Fibroblast of mammary gland (primary cell): ENCODE measurements at places on chromosomes 13 and 19.
A peak's percentile ranks its signal among the peaks of the same experiment; 100 is the strongest.

DNA sequence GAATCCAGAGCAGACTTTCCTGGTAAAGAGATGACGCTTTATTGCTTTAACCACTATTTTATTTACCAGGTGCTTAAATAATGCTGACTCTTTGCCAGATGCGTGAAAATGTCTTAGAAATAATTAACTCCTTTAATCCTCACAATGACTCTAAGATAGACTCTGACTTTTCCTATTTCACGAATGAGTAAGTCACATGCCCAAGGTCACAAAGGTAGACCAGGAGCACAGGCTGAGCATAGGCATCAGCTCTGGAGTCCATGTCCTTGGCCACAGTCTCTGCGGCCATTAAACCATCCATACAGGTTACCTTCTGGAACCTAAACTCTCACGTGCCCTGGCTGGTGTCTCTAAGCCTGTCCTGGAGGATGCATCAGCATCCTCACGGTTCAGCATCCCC is 87.3 kb downstream of the ERCC5 start:
- no peak for DNase-seq

DNA sequence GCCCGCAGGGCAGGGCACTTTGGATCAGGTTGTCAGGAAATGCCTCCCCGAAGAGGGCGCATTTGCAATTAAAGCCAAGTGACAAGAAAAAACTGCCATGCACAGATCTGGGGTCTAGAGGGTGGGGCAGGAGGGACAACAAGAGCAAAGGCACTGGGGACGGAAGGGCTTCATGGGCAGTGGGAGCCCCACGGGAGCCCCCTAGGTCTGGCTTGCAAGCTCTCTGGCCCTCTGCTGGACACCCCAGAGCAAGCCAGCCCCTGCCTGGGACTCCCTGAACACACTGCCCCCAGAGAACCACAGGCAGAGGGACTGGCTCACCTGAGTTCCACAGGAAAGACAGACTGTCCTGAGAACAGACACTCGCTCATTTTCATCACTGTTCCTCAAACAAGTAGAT is 30.2 kb upstream of the C19orf12 start:
- DNase-seq: no peak

- no peak for DNase-seq
These were observed 79.7 kb downstream of the ESD start for GRCh38 chr13:46717275-46717674.

GRCh38 chr19:38728752-38729541 is 15.3 kb downstream of the CAPN12 start:
- no peak for DNase-seq

- no peak for DNase-seq
These were observed 13.4 kb downstream of the ALOX5AP start for GRCh38 chr13:30748717-30749116.

- no peak for DNase-seq
These were observed 1612.3 kb upstream of the PRR20A start for GRCh38 chr13:55528434-55528833.

DNA sequence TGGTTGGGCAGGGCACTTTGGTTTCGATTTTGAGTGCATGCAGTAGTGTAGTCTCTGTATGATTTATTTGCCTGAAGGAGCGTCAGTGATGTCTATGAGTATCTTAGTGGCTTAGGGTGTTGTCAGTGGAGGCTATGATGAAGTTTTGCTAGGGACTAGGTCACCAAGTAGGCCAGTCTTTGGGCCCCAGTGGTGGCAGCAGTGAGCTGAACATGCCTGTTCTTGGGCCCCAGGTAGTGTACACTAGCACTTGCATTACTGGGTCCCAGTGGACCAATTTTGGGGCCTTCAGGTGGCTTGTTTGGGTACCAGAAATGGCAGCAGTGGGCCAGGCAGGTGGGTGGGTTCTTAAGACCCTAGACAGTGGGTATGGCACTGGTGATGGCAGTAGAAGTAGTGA is 598.7 kb upstream of the SPRY2 start:
- no peak for DNase-seq

GRCh38 chr19:14814982-14815652 is 19.9 kb downstream of the OR7A5 start:
- DNase-seq: no peak

DNA sequence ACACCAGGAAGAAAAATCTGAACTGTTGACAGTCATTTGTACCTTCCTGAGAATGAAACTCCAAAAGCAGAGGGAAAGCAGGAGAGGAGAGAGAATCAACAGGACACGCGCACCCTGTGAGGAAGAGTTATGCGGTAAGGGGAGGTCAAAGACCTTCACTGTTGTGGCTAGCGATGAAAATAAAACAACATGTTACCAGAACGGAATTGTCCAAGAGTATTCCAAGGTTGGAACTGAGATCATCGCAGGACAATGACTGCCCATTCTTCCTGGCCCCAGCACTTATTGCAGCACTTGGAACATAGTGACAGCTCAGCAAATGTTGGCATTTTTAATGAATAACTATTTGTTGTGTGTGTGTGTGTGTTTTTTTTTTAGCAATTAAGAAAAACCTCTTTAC is 176.0 kb upstream of the TSC22D1 start:
- no peak for DNase-seq

GRCh38 chr13:109602356-109602755 is 184.0 kb downstream of the IRS2 start:
- DNase-seq: peak; percentile 7

GRCh38 chr19:13195678-13196077 is 45.5 kb downstream of the IER2 start:
- no peak for DNase-seq

- DNase-seq: peak; percentile 7
These were observed 333.2 kb downstream of the DNAJC15 start for GRCh38 chr13:43356567-43356966.

GRCh38 chr13:24073657-24074056 is 86.9 kb upstream of the SPATA13 start:
- no peak for DNase-seq

DNA sequence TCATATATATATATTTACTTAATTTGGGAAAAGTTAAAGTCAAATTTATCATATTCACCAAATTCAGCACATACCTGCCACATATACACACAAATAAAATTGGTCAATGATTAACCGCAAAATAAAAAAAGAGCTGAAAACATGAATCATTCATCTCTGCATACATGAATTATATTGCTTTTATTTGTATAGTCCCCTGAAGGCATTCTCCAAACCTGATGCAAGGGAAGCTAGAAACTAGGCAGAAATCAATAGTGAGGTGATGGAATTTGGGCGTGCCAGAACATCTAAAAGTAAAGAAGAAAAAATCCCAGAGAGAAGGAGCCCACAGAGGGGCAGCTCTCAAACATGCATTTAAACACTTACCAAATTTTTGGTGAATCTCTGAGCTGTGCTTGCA is 60.1 kb downstream of the UFM1 start:
- no peak for DNase-seq

DNA sequence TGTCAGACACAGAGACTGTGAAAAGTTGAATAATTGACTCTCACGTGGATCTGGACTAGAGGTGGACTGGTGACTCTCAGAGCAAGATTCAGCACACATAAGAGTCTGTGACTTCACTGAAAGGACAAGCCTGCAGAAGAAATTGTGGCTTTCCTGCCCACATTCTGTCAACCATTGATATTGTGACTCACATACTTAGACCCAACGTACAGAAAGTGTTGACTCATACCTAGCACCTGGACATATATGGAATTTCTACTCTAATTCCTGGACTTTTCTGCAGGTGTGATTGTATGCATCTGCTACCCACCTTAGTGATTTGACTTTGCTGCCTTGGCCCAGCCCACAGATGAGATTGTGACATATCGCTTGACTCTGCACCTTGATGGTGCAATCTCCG is 15.6 kb upstream of the ZNF730 start:
- DNase-seq: no peak

- no peak for DNase-seq
These were observed 25.1 kb downstream of the TFDP1 start for GRCh38 chr13:113609616-113610015.

DNA sequence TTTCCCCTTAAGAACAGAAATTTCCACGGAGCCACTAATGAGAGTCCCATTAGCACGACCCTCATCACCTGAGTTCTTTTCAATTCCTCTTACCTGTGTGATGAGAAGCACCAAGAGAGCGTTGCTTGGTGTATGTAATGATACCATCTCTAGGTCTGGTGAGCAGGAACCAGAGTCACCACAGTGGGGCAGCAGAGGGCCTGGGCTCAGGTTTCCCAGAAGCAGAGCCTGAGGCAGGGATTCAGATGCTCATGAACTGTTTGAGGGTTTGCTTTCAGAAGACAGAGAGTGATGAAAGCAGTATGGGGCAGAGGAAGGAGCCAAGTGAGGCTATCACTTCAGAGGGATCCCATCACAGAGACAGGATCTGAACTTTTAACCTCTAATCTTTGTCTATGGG is 3.1 kb upstream of the PTPRH start:
- no peak for DNase-seq

- DNase-seq: no peak
These were observed 87.1 kb downstream of the ARHGEF7 start for GRCh38 chr13:111202156-111202621.

GRCh38 chr13:23588666-23589065 is 18.5 kb downstream of the TNFRSF19 start:
- no peak for DNase-seq

DNA sequence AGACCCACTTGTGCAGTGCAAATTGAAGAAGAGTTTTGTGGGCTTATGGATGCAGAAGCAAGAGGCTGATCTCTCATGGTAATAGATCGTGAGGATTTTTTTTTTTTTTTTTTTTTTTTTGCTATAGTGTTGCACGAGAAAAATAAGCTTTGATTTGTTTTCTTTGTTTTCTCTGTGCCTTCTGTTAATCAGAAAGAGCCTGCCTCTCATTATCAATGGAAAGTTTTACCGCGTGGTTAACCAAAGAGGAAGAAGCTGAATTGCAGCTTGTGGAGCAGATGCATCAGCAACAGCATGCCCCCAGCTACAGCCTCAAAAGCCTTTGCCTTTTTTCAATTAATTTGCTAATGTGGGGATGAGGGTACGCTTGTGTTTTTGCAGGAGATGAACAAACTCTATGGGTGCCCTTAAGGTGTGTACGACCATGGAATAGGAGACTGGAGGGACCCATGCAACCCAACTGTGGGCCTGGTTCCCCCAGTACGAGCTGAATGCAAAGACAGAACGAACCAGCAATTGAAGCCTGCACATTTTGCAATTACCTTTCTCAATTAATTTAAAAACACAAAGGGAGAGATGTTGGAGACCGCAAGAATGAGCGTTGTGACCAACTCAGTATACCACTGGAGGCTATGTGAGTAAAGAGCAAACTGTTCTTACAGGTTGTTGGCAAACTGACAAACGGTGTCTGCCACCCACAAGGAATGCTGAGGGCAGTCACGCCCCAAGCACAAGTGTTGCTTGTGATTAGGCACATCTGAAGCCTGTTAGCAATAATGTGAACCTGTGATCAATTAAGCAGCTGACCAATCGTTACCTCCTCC is 58.6 kb upstream of the SPRY2 start:
- peak; percentile 8 for DNase-seq

DNA sequence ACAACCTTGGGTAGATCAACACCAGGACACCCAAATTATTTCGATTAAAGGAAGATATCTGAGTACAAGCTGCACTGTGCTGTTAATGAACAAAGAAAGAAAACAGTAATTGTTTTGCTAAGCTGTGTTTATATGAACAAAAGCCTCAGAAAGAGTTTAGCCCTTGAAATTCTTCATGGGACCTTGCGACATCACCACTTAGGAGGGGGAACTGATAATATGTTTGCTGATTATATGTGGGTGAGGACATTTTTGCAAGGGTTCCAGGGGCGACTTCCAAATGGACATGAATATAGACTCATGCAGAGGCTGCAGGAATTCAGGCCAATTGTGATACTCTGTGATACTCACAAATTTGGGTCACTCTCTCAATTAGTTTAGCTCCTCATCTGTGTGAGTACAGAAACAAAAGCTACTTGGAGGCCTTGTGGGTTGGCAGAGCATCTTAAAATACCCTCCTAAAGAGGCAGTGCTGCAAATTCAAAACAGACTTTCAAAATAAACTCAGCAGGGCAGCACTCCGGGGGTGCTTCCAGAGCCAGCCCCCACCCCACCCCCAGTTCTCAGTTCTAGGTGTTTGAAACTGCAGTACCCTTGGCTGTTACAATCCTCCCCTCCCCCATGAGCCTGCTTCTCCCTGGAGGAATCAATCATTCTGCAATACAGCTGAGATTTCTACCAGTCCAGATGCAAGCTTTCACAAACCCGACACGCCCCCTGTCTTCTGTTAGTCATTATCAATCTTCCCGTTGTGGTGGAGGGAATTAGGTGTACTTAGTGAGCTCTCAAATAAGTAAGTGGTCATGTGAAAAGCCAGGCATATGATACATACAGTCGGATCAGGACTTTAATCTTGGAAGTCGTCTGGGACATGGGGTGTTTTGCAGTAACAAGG is 97.0 kb upstream of the MBNL2 start:
- peak; percentile 97 for DNase-seq

DNA sequence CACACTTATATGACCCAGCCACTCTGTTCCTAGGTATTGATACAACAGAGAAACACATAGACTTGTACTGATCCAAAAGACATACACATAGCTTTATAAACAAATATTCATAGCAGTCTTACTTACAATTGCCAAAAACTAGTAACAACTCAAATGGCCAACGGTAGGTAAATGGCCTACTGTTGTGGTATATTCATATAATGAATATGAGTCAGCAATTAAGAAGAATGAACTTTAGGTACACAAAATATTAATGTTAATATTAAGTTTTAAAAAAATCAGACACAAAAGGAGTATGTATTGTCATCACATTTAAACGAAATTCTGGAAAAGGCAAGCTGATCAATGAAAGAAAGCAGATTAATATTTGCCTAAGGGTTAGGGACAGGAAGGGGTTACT is 19.7 kb downstream of the KPNA3 start:
- DNase-seq: no peak

GRCh38 chr19:35039881-35040825 is 1.4 kb upstream of the HPN start:
- DNase-seq: no peak

DNA sequence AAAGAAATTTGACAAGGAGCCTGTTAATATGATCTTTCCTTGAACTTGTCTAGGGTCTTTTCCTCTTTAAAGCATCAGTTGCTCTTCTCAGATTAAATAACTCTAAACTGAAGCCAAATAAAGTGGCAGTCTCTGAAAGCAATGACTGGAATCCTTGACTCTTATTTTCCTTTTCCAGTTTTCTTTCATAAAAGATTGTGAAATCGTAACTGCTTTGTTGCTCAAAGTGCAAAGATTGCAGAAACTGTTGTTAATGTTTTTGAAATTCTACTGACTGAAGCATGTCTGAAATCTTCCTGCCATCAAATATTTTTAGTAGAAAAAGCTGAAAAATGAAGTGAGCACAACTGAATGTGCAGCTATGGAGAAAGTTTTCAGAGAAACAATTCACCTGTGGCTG is 1.9 kb downstream of the NHLRC3 start:
- DNase-seq: no peak

- DNase-seq: no peak
These were observed 12.5 kb downstream of the EPN1 start for GRCh38 chr19:55687281-55688201.
